ENCODE measurements at places on chromosomes 7 and 10. TPM values are rescaled to one million over a fixed set of nuclear protein-coding genes. Genes with fewer than 3 reads are reported as not detected.

DNA sequence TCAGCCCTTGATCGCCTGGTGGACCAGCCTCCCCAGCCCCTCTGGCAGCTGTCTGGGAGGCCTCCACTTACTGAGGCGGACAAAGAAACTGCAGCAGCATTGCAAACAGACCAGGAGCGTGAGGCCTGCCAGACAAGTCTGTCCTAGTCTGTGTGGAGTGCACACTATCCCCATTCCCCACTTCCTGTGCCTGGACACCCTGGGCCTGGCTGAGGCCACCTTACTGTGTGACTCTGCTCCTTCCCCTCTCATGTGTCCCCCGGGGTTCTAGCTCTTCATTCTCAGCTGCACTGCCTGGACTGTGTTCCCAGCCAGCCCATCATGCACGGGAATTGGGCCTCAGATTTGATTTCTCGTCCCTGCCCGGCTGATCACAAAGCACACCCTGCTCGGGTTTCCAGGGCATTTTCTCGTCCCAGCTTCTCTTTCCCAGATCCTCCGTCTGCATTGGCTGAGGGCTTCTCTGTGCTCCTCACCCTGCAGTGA is 16.7 kb upstream of the C10orf90 start:
- no peak for DNase-seq

GRCh38 chr10:12705943-12706342 is 295.6 kb downstream of the CCDC3 start:
- DNase-seq, result no peak

DNA sequence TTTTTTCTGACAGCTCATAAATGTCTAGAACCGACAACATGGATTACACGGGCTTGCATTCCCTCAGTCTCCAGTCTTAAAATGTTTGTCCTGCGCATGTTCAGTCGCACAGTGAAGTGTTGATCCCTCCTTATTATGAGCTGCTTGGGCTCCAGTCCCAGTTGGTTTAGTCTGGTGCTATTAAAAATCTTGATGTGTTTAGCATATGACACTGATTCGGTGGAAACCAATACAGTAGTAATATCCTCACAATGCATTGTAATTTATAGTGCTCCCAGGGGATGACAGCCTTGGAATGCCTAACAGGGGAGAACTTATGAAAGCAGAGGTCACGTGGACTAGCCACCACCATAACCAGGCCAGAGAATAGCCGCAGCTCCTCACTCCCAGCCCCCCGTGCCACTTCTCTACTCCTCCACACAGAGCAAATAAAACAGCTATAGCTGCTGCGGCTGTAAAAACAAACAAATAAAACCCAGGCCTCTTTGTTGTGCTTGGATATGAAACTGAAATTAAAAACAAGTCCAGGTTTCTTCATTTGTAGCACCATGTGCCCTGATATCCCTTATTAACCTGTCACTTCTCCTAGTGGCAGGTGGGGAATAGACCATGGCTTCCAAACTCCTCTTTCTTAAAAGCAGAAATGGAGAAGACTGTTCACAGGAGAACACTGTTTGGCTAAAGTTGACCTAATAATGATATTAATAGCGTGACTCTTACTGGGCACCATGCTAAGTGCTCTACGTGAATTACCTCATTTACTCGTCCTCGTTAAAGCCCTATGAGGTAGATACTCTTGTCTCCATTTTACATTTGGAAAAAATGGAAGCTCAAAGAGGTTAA is 7.7 kb downstream of the DPCD start:
- DNase-seq, result no peak

DNA sequence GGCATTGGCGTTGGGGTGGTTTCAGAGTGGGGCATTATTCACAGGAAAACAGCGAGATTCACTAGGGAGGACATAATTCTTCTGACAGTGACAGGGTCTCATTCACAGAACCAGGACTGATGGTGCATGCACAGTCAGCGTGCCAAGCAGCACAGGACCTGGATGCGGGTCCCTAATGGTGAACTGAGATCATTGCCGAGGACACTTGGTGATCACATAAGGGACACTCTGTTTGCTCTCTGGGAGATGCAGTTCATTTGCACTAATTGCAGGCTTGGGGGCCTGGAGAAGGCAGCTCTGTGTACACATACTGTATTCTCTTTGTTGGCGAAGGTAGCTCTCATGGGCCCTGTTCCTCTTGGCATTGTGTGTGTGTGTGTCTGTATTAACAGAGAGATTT is 716.1 kb downstream of the PHTF2 start:
- no peak for DNase-seq

Gene SGCE
- 44.6 TPM for total RNA-seq

DNA sequence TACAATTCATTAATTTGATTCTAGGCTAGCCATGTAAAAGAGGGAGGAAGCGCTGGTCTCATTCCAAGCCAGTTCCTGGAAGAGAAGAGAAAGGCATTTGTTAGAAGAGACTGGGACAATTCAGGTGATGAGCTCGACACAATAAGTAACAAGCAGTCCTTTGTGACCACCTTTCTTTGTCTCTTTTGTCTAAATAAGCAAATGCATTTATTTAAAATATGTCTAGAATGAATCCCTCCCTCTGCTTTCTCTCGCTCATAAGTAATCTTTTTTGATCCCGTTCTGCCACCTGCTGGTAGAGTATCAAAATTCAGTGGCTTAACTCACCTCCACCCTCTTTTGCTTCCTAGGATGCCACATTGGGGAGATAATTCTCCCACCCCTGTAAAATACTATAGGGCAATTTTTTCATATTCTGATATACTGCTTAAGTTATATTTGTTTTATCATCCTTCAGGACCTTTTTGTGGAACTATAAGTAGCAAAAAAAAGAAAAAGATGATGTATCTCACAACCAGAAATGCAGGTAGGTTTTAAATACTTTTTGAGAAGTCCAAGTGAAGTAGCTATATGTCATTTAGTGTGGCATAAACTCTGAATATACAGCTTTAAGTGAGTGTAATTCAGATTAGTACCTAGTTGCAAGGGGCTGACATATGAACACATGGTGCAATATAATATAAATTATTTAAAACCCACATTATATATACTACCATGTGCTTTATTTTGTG is 91.5 kb downstream of the GSDME start:
- DNase-seq, result no peak

Gene TMEM176B
- not detected for total RNA-seq

DNA sequence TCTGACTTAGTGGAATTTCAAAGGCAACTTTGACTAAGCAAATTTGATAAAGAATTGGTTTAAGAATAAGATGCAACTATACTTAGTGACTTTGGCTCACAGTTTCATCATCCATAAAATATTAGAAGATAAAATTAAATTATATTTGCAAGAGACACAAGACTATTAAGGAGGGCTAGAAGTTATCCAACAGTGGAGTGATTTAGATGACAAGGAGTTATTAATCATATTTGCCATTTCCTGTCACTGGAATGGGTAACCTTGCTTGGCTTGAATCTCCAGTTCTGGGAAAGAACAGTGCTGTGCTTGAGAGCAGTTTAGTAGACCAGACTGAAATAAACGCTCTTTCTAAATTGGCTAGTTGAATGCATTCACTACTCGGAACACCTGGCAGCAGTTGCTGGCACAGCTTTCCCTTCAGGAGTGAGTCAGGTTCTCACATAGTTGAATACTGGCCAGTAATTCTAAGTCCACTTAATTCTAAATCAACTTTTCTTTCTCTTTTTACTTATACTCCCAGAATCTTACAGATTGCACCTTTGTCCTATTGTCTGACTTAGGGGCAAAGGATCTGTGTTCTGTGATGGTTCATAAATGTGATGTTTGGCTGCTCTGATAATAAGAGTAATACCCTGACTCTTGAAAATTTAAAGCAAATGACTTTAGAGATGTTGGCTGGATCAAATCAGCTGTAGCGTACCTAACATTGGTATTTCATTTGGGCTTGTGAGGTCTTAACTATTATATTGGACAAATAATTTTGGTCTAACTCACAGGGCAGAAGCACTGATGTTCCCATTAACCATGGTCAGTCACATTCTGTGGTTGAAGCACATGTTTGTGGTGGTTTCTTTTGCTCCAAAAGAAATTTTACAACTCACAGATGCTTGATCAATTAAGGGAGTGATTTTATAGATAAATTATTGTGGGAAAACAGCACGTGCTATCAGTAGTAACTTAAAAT is 16.6 kb downstream of the STMP1 start:
- peak; percentile 59 for DNase-seq

Gene CTAGE15
- total RNA-seq, result 0.65 TPM
